ENCODE measurements at places on chromosomes 1 and 21.
A peak's percentile ranks its signal among the peaks of the same experiment; 100 is the strongest.

DNA sequence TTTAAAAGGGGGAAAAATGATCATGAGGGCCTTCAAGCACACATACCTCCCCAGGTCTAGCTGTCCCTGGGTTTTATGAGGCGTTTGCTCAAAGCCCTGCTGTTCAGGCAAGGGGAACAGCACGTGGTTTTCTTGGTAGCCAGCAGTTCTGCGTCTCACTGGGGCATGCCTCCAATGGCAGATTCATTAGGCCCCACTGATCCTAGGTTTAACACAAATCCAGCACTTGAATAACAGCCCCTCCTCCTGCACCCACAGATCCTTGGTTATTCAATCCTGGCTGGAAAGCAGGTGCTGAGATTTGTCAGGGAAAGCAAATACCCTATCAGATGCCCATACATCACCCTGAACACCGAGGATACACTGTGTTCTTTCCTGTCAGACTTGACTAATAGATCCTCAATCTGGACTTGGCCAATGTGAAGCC lies 106.4 kb downstream of the ZC3H11B start:
- DNase-seq: peak; percentile 17

DNA sequence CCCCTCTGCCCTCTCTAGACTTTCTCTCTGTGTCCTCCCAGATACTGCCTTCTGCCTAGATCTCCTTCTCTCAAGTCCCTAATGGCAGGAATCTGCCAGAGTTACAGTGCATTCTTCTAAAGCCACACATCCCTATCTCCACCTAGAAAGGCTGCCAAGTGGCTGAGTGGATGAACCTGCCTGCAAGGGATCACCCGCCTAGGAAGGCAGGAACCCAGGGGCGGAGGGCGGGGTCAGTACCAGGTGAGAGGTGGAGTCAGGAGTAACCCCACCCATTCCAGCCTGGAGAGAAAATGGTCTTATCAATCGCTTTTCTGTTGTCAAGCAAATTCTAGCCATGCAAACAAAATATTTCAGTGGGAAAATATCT lies 60.8 kb downstream of the BCAR3 start:
- no peak for DNase-seq

DNA sequence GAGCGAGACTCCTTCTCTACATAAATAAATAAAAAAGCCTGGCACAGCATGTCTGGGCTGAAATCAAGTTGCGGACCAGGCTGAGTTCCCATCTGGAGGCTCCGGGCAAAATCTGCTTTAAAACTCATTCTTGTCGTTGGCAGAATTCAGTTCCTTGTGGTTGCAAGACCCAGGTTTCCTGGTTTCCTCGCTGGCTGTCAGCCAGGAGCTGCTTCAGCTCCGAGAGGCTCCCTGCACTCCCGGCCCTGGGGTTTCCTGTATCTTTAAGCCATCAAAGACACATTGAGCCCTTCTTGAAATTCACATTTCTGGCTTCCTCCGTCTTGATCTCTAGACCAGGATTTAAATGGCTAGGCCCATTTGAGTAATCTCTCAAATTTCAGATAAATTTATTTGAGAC lies 20.6 kb upstream of the SCCPDH start:
- DNase-seq: no peak

DNA sequence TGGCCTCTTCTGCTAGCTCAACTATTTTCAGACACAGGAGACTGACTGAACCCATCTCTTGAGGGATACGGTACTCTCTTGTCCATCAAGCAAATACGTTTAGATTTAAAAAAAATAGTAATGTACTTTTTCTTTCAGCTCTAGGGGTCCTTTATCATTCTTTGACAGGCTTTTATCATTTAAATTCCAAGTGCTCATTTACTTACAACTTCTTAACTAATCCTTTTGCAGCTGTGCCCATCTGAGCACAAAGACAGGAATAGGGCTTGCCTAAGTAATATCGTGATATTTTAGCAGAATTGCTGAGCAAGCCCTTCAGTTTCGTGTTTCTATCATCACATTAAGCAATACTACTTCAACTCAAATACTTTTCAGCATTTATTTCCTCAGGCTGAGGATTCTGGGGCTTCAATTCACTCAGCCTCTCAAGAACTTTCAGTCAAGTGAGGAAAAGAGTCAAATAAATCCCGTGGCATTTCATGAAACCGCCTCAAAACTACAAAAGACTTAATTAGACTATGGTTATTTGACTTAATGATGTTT lies 317.6 kb downstream of the BACH1 start:
- DNase-seq: no peak

GRCh38 chr1:44831516-44831915 lies 11.5 kb downstream of the PTCH2 start:
- DNase-seq: no peak

- no peak for DNase-seq
These were observed 6.7 kb downstream of the SPRR2E start for GRCh38 chr1:153087652-153088051.

DNA sequence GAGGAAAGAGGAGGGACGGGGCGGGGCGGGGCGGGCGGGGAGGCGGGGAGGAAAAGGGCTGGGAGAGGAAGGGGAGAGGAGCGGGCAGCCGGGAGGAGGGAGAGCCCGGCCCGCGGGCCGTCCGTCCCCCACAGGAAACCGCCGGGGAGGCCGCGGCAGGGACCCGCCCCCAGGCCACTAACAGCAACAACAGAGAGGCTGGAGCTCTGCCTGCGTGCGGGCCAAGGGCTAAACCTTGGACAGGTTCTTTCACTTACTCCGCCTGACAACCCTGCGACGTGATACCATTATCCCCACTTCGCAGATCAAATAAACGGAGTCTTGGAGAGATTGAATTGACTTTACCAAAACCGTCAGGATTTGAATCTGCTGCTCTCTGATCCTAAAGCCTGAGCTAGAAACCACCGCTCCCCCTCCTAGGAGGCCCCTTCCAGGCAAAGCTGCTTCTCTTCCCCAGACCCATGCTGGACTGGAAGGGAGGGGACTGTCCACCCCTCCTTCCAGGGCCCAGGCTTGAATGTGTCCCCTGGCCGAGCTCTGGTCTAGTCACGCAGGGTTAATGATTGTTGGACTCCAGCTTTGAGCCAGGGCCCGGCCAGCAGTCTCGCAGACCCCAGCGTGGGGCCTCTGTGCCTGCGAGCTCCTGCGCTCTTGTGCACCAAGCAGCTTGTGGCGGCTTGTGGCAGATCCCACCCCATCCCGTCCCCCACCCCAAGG lies at the start of gene EVA1B:
TSS of gene EVA1B (minus strand) at position 10 of the 717 bp plus-strand sequence. CDS start 608 bp downstream, outside the sequence.
- peak; percentile 85 for DNase-seq

DNA sequence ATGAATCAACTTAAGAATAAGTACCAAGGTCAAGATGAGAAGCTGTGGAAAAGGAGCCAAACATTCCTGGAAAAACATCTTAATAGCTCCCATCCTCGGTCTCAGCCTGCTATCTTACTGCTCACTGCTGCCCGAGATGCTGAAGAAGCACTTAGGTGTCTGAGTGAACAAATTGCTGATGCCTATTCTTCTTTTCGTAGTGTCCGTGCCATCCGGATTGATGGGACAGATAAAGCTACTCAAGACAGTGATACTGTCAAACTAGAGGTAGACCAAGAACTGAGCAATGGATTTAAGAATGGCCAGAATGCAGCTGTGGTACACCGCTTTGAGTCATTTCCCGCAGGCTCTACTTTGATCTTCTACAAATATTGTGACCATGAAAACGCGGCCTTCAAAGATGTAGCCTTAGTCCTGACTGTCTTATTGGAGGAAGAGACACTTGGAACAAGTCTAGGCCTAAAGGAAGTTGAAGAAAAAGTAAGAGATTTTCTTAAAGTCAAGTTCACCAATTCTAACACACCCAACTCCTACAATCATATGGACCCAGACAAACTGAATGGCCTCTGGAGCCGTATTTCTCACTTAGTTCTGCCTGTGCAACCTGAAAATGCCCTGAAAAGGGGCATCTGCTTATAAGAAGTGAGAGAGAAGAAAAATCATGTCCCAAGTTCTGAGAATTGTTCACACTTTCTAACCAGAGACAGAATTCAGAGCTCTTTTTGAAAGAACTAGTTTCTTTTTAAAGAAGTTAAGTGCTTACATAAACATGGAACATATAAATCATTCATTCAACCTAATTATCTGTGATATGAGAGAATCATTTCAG lies 35.7 kb downstream of the TOR1AIP1 start:
- no peak for DNase-seq

GRCh38 chr1:160177231-160177630 lies 13.1 kb upstream of the CASQ1 start:
- no peak for DNase-seq

DNA sequence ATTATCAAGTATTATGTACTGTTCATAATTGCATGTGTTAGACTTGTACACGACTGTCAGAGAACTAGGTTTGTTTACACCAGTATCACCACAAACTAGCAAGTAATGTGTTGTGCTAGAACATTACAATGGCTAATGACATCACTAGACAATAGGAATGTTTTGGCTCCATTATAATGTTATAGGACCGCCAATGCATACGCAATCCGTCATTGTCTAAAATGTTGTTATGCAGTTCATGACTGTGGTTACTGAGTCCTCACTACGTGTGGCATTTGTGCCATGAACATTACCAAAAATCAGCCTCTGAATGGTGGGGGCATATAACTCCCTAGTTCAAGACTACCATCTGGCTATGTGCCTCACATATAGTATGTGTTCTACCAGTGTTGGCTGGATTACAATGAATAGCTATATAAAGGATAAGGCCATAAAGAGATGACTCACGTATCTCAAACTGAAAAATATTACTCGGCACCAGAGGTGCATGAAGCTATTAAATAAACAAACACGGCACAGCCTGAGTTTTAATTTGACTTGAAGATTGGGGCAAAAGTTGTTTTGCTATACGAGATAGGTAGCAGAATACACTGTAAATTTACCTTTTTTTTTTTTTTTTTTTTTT lies 89.1 kb upstream of the COL24A1 start:
- no peak for DNase-seq

- no peak for DNase-seq
These were observed 181.3 kb downstream of the ETS2 start for GRCh38 chr21:38986806-38987632.

- no peak for DNase-seq
These were observed 124.2 kb upstream of the ZBTB40 start for GRCh38 chr1:22327411-22327810.

DNA sequence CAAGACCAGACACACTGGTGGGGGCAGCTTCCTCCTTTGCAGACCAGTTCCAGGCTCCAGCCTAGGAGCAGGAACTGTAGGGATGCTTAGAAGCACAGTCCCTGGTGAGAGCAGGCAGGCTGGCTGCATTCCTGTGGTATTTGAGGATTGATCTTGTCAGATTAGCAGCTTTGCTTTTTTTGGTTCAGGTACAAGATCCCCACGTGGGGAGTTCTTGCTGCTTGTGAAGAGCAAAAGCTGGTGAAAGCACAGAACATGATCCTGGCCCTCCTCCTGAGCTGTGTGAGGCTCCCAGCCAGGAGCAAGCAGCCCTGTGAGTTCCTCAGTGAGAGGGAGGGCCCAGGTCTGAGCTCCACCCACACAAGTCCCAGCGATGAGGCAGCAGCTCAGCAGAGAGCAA lies 75.3 kb upstream of the ARTN start:
- peak; percentile 62 for DNase-seq

DNA sequence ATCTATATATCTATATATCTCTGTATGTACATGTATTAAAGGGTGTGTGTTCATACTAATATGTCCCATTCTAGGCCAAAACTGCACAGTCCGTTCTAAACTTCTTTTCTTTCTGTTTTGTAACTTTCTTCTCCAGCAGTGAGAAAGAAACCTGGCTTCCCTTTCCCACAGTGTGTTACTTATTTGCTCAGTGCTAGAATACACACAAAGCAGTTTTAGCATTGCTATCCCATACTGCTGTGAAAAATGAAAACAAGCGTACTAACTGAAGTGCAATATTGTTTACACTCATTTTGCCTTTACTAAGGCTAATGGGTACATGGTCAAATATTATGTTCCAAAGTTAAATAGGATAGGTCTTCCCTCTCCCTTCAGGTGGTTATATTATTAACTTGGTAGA lies 163.9 kb downstream of the LEPR start:
- DNase-seq: no peak

DNA sequence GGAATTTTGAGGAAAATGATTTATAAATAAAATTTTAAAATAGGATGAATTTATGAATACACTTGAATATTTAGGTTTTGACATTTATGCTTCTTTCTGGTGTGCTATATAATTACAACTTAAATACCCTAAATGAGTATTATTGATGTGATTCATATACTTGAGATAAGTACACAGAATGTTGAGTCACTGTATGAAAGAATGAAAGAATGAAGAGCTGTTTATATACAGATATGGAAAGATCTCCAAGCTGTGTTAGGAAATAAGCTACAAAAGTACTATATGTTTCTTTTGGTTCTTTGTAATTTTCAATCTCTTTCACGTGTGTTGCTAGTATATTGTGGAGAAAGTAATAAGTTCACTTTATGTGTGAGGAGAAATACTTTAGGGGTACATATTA lies 147.2 kb downstream of the RASAL2 start:
- no peak for DNase-seq

- DNase-seq: no peak
These were observed 325.1 kb upstream of the GREM2 start for GRCh38 chr1:240936911-240937668.

DNA sequence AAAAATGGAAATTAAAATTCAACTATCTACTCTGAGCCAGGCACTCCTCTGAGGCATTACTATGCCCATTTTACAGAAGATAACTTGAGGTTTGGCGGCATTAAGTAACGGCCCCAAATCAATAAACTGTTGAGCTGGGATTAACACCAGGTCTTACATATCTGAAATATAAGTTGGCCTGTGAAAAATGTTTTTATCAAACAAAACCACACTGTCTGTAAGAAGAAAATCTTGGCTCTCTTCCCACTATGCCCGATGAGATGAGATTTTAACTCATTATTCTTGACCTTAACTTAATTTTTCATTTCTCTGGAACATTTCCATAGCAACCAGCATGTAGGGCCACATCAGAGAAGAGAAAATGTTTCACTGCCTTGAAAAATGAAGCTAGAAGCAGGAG lies 21.8 kb downstream of the RC3H1 start:
- DNase-seq: no peak

DNA sequence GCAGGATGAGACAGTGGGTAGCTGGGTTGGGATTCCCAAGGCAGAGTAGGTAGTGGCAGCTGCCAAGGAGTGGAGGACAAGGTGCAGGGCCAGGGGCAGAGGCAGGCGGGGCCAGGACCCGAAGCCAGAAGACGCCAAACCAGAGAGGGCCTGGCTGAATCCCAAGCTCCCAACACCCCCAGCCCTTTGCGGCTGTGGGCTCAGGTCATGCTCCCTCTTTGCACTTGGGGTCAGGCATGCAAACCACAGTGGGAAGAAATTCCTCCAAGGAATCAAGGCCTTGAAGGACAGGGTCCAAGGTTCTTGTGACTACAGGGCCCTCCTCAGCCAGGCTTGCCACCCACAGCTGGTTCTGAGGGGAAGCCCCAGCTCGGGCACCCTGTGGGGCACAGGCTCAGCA lies 6.2 kb downstream of the C1orf210 start:
- no peak for DNase-seq

GRCh38 chr1:229088711-229089110 lies 182.2 kb upstream of the RAB4A start:
- no peak for DNase-seq

GRCh38 chr21:31294691-31295090 lies 49.4 kb downstream of the TIAM1 start:
- no peak for DNase-seq

DNA sequence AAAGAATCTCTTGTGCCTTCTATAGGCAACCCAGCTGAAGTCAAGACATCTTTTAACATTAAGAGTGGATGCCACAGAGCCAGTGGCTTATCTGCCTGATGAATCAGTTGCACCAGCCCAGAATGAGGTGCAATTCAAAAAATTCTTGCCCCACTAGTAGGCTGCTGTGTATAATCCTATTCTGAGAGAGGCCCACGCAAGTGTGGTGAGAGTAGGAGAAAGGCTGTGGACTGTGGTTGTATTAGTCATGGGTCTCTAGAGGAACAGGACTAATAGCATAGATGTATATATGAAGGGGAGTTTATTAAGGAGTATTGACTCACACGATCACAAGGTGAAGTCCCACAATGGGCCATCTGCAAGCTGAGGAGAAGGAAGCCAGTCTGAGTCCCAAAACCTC lies 216.4 kb downstream of the LTN1 start:
- no peak for DNase-seq
